Stimulated activated CD8-positive, alpha-beta memory T cell treated with anti-CD3 and anti-CD28 coated beads, Interleukin-7, amount 100 ng/mL, for 24 hours (primary cell): ENCODE measurements at places on chromosomes 7 and 10.

DNA sequence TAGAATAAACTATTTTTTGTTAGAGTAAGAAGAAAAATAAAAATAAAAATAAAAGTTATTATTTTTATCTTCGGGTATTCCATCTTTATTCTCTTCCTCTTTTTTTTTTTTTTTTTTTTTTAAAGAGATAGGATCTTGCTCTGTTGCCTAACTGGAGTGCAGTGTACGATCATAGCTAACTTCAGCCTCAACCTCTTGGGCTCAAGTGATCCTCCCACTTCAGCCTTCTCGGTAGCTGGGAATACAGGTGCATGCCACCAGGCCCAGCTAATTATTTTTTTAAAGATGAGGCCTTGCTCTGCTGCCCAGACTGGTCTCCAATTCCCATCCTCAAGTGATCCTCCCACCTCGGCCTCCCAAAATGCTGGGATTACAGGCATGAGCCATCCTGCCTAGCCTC lies 15.4 kb downstream of the STAM start:
- DNase-seq: no peak

GRCh38 chr7:13508586-13508985 lies 480.9 kb downstream of the ETV1 start:
- no peak for DNase-seq

- DNase-seq: no peak
Observed at GRCh38 chr10:122420624-122421007, 33.8 kb upstream of the ARMS2 start.

- no peak for DNase-seq
Observed at GRCh38 chr10:804191-804781, 114.8 kb upstream of the DIP2C start.

DNA sequence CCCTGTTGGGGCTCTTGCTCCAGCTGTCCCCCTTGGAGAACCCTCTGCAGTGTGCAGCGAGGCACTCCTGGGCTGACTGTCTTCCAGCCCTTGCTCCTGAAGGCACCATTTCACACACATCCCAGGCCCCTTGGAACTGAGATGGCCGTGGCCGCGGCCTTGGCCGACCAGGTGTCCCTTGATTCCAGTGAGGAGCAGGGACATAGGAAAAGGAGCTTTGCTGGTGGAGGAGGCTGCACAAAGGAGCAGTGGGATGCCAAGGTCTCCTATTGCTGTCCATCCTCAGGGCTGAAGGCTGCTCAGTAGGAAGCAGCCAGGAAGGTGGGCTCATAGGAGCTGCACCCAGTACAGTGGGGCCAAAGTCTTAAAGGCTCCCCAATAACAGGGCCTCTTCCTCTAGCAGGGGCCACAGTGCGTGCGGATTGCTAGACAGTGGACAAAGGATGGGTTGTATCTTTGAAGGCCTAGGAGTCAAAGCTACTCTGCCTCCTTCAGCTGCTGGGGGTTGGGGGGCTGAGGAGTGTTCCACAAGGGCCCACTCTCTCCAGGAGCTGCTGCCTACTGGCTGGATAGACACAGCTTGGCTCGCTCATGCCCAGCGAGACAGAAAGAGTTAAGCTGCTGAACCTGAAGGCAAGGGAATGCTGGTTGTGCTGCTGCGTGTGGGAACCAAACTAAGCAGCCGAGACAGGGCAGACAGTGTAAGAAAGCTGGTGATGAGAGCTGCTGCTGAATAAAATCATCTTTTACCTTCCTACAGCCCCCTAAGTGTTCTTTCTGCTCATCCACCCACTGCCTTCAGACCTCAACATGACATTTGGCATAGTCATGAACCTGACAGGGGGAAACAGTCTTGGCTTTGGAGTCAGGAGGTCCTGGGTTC lies 891.9 kb upstream of the ZNF722 start:
- DNase-seq: no peak

- DNase-seq: no peak
Observed at GRCh38 chr10:32960022-32960421, 2.0 kb upstream of the ITGB1 start.

GRCh38 chr10:12973149-12973718 lies 28.3 kb downstream of the CCDC3 start:
- no peak for DNase-seq

GRCh38 chr7:23687011-23687410 lies 7.0 kb downstream of the FAM221A start:
- DNase-seq: no peak

DNA sequence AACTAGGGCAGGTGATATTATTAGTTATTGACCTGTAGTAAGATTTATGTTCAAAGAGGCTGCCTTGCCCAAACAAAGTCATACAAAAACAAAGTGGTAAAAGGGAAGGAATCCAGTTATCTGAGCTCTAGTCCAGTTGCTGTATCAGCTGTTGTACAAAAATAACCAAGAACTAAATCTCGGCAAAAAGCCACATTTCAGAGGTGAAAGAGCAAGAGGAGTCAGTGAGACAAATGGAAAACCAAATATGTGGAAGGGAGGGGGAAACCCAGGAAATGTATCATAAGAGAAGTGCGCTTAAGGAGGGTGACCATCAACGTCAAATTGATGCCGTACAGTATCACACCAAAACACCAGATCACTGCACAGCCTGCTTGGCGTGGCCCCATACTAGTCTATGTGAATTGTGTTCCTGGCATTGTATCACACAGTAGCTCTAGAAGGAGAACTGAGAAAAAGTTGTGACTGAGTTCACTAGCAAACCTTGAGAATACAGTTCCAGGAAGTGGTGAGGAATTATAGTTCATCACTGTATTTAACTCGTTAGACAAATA lies 6.4 kb downstream of the AGBL3 start:
- no peak for DNase-seq

DNA sequence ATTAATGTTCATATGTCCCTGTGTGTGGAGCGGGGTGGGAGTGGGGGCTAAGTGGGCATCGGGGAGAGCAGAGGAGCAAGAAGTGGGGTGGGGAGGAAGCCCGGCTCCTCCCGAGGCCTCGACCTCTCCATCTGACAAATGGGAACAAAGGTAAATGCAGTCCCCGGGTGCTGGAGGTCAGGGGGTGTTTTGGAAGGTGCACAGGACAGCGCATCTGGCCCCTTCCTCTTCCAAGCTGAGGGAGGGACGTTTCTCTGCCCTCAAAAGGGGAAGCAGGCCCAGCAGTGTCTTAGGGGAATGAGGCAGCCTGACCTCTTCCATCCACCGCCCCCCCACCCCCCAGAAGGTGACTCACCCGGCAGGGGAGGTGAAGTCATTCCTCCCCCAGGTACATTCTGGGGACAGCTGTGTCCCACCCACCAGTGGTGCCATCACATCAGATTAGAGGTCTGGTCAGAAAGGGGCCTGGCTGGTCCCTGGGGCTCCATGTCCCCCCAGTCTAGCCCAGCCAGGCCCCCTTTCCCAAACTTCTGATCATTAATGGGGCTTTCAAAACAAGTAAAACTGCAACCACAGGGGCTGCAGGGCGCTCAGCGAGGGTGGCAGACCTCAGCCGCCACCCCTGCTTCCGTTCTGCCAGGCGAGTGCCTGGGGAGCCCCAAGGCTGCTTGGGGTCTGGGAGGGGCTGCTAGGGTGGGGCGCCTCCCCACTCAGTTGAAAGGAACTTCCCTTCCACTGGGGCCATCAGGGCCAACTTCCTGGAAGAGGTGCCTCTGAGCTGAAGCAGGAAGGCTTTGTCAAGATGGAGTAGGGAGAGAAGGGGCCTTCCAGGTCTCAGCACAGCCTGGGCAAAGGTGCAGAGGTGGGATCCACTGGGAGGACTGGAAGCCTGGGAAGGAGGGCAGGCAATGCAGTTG lies 10.8 kb downstream of the LFNG start:
- DNase-seq: no peak

GRCh38 chr10:23442936-23443335 lies 4.1 kb downstream of the OTUD1 start:
- DNase-seq: no peak

DNA sequence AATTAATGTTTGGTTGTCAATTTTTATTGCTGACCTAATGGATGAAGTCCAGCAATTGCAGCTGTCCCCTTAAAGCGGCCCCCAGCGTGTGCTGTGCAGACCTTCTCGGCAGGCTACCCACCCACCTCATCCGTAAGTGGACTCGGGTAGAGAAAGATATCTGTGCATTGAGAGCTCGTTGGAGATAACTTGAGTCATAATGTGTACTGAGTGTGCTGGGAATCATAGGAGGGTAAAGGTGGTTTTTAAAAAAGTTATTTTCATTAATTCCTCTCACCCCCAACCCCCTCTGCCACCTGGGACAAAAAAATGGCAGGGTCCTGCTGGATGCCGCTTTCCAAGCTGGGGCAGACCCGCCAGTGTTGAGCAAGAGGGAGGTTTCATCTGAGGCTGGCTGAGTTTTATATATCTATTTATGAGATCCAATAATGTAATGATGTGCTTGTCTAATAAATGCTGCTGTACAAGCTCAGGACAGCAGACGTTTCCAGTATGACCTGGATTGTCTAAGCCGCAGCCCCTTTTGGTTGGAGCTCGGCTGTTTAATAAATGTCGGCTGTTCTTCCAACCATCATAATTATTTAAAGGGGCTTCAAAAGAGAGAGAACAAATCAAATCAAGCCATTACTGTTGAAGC lies 119.1 kb downstream of the NKX6-2 start:
- DNase-seq: no peak

DNA sequence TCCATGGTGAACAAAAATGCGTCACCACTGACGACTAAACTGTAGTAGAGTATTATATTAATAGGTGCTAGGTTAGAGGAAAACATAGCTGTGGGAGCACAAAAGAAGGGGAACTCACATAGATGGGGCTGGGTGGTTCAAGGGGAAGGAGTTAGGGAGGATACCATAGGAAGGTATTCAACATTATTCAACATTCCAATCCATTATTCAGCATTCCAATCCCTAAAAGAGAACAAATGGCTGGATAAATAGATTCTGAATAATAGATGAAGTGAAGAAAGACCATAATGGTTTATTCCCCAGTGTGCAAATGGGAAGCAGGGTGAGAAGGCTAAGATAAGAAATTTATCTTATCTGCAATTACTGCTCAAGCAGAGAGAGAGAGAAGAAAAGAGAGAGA lies 61.4 kb downstream of the AASS start:
- DNase-seq: no peak

GRCh38 chr10:16699435-16700057 lies 117.7 kb downstream of the RSU1 start:
- no peak for DNase-seq

DNA sequence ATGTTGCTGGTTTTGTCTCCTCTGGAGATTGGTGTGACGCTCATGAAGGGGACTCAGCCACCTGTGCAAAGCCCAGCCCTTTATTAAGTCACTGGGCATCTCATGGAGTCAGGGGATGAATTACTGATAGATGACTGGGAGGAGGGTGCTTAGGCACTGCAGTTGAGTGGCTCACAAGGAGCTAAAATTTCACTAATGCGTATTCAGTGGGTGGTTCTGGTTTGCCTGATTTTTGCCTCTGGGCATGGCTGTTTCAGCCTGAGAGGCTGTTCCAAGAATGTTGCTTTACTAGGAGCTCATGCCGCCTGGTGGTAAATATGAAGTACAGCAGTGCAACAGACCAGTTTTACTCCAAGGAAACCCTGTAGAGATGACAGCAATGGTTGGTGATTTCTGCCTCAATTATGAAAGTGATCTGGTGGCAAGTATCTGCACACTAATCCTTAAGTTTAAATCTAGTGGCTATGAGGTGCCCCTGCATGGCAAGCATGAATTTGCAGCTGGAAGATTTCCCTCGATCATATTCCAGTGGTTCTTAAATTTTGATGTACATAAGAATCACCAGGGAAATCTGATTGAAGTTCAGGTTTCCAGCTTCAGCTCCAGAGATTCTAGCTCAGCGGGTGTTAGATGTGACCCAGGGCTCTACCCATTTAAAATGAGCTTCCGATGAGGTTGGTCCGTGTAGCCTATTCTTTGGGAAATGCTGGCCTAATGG lies 19.9 kb downstream of the ACTA2 start:
- DNase-seq: no peak

DNA sequence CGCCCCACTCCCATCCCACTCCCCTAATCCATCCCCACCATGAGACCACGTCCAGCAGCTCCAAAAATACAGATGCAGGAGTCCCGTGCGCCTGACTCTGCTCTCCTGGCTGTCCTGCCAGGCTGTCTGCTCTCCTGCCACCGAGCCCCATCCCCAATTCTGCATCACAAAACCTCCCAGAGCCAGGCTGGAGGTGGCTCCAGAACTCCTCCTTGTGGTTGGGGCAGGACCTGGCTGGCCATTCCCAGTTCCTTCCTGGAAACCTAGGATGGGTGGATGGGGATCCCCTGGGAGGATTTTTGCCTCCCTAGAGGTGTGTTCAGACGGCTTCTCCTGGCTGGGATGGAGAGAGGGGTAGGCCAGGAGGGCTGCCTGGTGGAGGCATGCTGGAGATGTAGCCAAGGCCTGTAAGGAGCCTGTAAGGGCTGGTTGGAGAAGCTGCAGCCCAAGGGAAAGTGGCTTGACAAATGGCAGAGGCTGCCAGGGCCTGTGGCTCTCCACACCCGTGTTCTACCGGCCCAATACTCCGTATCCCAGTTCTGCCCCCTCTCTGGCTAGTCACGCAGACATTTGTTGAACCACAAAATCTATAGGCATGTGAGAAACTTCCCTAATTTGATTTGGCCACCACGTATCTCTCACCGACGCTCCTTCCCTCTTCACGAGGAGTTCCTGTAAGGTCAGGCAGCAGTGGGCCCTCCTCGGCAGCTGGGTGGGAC lies 99.3 kb downstream of the ARHGAP22 start:
- no peak for DNase-seq

- DNase-seq: no peak
Observed at GRCh38 chr7:100679927-100680575, 6.5 kb downstream of the GNB2 start.

- DNase-seq: no peak
Observed at GRCh38 chr10:96606946-96607345, 20.1 kb upstream of the TM9SF3 start.

- no peak for DNase-seq
Observed at GRCh38 chr7:24777806-24778205, 20.5 kb upstream of the GSDME start.

DNA sequence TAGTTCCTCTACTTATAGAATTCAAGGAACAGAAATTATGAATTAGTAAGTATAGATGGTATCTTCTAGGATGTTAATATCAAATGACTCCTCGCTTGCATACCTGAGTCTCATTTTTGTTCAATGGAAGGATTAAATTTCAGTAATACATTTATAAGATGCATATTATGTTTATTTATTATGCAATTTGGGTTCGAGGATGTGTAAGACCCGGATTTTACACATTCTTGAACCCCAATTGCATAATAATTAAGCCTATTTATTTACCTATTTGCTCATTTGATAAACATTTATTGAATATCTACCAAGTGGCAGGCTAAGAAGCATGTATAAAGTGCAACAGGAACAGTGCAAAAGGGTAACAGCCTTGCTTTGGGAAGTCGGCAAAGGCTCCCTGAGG lies 52.6 kb downstream of the ICA1 start:
- no peak for DNase-seq

- DNase-seq: no peak
Observed at GRCh38 chr10:51669041-51669440, 30.4 kb downstream of the CSTF2T start.

- DNase-seq: no peak
Observed at GRCh38 chr10:20746856-20747255, 150.3 kb downstream of the NEBL start.

DNA sequence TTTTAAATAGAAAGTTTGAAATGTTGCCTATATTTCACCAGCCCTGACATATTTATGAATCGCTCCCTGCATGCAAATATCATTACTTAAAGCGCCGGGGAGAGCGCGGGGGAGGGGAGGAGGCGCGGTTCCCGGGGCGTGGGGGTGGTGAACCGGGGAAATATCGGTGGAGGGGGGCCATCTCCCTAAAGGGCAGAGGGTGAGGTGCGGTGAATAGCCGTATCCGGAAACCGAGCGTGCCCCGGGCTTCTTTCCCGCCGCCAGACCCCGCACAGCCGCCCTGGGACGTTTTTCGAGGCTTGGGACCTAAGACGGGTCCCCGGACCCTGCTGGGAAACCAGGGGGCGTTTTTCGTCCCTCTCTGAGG lies 6.9 kb upstream of the ZNF503 start:
- DNase-seq: no peak

- DNase-seq: no peak
Observed at GRCh38 chr7:131302876-131303707, 24.6 kb upstream of the MKLN1 start.
